Glomerular endothelial cell (primary cell): ENCODE measurements at places on chromosomes 12 and 14.

DNA sequence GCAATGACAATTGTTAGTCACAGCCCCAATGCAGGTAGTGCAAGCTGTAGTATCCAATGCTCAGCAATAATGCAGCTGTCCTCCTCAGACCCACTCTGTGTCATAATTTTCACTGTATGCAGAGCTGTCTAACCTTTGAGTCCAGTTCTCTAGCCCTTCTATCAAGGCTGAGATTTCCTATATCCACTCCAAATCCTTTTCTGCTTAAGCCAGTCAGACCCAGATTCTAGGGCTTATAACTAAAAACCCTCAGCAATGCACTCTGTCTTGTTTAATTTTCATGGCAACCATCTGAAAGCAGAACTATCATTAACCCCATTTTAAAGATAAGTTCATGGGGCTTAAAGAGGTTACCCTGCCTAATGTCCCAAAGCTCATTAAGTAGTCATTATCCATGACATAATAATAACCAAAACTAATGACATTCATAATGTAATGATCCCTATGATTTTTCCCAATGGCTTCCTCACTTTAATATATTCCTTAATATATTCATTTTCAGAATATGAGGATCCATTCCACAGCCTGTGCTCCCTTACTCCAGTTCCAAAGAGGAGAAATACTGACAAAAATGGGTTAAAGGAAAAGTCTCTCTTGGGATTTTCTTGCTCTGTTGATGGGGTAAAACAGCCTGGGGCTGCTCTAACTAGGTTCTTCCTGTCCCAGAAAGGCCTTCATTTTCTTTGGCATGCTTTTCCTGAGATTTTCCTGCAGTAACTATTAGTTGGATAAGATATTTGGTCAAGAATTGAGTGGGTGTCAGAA, 29.5 kb downstream of the TXNDC16 start:
- no peak for DNase-seq

DNA sequence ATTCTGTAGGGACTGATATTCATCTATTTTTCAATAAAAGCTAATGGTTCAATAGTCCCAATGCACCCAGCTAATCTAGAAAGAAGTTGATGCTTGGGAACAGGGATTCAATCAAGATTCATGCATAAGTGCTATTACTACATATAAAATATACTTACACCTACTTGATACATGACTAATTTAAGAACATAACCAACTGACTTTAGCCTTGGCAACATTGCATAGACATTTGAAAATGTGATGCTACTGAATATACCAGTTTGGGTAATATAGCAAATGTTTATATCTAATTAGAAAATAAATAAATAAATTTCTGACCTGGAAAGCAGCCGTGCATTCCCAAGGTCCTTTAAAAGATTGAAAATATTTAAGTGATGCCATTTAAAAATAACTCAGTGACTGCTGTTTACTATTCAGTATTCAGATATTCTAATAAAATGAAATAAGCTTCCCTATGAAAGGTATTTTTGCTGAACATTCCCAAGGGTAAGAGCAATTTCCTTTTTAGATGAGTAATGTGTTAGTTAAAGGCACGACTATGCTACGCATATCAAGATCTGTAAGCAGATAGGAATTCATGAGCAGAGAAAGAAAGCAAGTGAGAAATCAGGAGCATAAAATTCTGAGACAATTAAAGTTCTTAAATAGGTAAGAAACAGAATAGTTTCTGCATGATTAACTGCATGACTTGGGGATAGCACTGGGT, 160.6 kb upstream of the SYT1 start:
- peak; percentile 83 for DNase-seq

DNA sequence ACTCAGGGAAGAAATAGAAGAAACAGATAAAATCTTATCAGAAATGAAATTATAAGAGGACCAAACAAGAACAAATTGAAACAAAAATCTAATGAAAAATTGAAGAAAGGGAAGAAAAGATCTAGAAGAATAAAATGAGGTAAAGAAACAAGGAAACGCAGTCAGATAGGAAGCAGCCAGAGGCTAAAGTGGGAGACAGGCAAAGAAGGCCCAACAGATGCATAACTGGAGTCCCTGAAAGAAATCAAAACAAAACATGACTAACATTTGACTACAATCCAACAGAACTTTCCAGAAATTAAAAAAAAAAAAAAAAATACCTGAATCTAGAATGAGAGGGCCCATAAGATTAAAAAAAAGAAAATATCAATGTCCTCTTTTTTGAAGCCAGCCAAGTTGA, 65.6 kb downstream of the AMN start:
- no peak for DNase-seq

DNA sequence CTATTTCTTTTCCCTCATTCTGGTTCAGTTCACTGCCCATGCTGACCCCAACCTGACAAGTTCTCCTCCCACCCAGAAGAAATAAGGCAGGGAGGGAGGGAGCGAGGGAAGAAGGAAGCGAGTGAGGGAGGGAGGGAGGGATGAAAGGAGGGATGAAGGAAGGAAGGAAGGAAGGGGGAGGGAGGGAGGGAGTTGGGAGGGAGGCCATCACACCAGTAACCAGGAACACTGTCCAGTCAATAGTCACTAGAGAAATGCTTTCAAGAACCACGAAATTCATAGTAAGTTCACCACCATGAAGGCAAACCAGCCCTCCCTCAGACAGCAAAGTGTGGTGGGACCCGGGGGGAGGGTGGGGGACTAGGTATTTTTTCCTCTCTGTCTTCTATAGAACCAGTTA, 142.4 kb downstream of the ESRRB start:
- no peak for DNase-seq

- DNase-seq, result no peak
Observed at GRCh38 chr12:52884526-52885293, 20.2 kb downstream of the KRT8 start.

DNA sequence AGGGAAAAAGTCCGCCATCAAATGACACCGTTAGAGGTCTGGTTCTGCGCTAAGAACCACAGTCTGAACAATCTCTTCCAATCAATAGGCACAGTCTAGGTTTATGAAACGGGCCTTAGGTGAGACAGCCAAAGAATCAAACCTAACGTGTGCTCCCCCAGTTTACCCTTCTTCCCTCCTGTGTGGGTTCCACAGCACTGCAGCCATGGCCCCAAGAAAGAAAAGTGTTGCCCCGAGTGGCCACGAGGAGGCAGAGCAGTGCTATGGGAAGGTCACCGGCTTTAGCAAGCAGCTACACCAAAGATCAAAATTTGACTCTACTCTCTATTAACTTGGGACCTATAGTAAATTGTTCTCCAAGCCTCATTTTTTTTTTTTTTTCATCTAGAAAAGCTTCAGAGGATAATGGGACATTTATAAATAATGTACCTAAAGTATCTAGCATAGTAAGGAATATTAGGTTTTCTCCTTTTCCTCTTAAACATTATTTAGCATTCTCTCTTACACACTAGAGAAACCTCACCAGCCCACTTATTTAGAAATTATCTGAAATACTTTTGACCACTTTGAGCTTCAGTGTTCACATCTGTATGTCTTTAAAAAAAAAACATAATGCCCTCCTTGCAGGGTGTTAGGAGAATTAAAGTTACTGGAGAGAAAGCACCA, 70.2 kb upstream of the GPHB5 start:
- no peak for DNase-seq

DNA sequence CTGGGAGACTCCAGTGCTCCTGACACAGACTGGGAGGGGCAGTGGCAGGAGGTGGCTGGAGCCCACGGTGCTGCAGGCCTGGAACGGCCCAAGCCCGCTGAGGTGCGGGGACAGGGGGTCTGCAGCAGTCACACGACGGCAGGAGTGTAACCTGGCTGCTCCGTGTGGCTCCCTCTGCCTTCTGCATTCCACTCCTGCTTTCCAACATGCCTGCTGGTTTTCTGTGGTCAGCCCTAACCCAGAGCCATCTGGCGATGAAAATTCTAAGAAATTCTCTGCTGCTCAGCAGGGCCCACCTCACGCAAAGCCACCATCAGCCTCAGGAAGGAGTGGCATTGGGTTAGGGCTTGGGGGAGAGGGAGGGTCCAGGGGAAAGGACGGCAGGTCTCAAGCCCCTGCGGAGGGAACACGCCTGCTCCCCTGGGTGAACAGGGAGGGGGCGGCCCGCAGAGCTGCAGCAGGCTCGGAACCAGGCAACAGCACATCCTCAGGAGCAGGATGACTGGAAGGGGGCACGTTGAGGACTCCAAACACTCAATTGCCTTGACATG, 5.0 kb upstream of the FBRSL1 start:
- DNase-seq, result no peak

DNA sequence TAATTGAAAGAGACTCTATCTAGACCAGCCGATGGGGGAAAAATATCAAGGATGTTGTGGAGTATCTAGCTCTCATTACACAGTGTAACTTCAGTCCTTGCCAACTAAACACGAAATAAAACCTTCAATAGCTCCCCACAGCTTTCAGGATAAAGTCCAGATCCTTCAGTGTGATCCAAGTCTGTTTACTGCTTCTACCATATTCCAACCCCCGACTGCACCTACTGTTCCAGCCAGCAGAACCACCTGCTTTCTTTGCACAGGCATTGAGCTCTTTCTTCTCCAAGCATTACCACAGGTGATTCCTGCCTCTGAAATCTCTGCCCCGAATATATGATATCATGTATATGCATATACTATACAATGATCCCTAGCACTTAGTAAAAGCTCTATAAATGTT, 2.2 kb upstream of the LRRC23 start:
- DNase-seq, result no peak

DNA sequence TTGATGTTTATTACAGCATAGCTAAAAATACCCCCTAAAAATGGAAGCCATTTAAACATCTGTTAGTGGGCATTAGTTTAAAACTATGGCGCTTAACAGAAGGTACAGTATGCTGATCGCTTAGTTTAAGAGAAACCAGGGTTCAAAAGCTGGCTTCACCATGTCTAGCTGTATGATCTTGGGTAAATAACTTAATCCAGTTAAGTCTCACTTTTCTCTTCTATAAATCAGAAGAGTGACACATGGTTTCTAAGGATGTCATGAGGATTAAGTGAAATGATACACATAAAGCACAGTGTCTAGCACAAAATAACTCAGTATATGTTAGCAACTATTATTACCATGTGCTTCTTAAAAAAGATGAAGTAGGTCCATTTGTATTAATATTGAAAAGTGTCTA, 38.7 kb downstream of the STK38L start:
- no peak for DNase-seq

DNA sequence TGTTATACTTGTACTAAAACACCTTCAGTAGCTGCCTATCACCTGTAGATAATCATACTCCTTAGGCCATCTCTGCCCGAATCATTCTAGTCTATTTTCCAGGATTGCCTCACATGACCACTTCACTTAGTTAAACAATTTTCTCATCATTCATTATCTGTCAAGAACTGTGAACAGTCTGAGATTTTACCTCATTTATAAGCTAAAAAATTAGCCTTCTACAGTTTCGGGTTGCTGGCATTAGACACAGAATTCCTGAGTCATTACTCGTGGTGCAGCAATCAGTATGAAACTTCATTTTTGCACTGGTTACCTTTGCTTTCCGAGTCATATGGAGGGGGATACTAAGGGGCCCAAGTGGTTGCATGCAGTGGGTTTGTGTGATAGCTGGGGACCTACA, 57.6 kb upstream of the OTOGL start:
- DNase-seq, result no peak
